Stimulated activated CD8-positive, alpha-beta memory T cell treated with anti-CD3 and anti-CD28 coated beads, Interleukin-7, amount 100 ng/mL, for 1 hour (primary cell): ENCODE measurements at places on chromosomes 2 and 18.

- no peak for DNase-seq
Measured at GRCh38 chr2:98028101-98028561, 32.4 kb upstream of the TMEM131 start.

DNA sequence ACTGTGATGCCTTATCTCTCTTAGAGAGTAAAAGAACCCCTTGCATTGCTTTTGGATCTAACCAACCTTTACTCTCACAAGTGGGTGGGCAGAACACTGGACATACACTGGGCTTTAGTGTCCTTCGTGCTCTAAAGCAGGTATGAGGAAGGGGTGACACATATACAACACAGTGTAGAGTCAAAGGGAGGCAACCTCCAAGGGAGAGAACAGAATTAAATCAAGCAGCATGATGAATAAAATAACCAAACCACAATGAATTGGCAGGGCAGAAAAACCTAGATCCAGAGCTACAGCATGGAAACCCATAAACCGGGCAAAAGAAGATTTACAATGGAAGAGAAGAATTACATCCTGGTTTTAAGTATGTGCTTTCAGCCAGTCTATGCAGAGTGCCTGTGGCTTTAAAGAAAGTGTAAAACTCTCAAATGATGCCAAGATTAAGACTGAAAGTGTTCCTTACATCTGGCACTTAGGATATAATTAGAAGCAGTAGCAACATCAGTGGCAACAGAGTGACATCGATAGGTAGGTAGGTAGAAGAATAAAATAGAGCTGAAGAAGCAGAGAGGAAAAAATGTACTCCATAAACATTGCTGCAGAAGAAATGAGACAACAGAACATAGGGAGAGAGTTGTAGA, 191.7 kb upstream of the ZC3H15 start:
- DNase-seq = no peak

DNA sequence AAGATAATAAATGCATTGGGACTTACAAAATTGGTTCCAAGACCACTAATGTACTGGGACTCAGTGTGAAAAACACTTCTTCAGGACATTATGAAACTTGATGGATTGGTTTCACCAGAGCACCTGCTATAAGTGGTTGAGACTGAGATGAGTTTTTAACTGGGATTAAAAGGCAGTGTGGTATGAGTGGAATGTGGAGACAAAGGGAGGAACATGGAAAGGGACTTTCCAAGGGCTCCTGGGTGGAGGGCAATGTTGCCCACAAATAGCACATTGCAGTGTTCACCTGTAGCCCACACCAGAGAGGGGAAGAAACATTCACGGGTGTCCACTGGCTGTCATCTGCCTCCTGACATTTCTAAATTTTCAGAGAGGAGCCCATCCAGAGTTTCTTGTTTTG, 253.3 kb upstream of the TANK start:
- no peak for DNase-seq

GRCh38 chr18:14975431-14975830, 227.5 kb downstream of the ANKRD30B start:
- DNase-seq = no peak

DNA sequence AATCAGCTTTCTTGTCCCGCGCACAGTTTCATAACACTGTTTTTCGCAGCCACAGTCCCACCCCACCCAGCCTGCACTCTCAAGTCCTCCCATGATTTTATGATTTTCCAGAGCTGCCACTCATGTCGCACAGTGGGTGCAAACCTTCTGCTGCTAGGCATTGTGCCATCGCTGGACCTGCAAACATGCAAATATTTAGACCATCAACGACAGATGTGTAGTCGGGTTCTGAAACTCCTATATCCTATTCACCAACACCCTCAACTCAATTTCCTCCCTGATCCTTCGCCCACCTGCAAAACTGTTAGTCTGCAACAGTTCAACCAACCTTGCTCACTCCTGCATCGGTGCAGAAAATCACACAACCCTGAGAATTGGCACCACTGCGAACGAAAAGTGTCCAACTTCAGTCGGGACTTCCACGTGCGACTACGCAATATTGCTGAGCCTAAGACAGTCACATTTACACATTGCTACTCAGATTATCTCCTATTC, 871 bp upstream of the ALS2 start:
- DNase-seq = no peak

GRCh38 chr2:204842661-204843485, 297.6 kb downstream of the PARD3B start:
- no peak for DNase-seq

DNA sequence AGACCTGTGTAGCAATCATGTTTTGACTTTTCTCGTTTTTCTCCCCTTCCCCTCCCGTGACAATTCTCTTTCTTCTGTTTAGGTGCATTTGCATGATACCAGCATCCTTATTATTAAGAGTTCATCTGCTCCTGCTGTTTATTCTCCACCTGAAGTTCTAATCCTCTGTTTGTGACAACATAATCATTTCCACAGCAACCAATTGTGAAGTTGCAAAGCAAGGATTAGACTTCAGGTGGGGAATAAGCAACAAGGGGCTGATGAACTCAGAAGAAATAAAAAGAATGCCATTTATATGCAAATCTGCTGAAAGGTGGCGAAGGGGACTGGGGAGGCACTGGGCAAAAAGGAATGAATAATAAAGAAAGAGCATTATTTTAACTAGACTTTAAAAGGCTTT, 124.8 kb upstream of the LINC00305 start:
- no peak for DNase-seq

DNA sequence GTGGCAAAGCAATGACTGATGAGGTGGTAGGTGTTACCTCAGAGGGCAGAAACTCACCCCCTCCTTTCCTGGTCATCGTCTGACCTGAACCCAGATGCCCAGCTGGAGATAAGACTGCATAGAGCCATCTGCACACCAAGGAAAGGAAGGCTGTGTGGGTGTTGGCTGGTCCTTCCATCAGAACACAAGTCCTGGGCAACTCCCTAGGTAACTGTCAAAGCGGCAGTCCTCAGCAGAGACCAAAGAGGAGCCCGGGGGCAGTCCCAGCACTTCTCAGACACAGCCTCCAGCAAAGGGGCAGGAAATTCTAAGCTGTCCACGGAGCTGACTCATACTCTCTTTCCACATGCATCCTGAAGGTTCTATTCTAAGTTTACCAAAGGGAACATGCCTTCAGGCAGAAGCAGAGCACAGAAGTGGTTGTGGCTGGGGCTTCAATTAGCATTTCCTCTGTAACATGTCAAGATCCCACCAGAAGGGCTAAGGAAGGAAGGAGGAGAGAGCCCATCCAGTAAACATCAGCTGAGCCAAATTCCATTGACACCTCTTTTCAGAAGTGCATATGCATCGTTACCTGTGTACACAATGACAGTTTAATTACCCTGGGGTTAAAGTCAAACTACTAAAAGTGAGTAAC, 54.7 kb downstream of the SPRED2 start:
- DNase-seq = no peak

DNA sequence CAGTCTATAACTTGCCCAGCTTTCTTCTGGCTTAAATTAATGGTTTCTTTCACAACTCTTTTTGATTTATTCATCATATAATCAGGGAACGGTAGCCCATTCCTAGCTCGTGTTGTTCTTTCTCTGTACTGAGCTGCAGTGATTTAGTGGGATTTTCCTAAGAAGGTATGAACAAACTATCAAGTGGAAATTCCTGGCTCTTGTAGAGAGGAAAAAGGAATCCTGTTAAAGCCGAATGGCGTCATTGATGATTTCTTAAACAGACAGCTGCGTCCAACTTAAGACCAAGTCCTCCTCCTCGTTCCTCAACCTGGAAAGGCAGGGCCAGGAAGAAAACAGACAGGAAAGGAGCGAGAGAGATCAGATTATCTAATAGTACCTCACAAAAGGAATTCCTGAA, 69.2 kb upstream of the CABLES1 start:
- DNase-seq = no peak
